Sciatic nerve (tissue), 2 donors: ENCODE measurements at places on chromosomes 5 and 9. TPM values are rescaled to one million over a fixed set of nuclear protein-coding genes. Genes with fewer than 3 reads are reported as not detected.

DNA sequence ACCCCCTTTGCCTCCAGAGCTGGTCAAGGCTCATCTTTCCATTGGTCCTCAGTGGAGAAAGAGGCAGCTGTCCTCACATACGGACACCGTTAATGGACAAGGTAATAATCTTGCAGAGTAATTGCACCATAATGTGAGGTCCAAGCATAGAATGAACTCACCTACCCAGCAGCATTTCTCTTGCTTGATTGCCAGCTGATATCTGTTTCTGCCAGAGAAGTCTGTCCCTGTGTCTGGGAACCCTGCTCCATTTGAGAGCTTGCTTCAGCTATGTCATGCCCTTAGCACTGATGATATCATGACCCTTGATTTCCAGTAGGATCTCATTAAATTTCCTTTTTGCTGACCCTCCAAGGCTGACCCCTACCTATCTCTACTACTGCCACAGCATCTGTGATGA, 154.6 kb downstream of the PIK3R1 start:
- no peak for DNase-seq

DNA sequence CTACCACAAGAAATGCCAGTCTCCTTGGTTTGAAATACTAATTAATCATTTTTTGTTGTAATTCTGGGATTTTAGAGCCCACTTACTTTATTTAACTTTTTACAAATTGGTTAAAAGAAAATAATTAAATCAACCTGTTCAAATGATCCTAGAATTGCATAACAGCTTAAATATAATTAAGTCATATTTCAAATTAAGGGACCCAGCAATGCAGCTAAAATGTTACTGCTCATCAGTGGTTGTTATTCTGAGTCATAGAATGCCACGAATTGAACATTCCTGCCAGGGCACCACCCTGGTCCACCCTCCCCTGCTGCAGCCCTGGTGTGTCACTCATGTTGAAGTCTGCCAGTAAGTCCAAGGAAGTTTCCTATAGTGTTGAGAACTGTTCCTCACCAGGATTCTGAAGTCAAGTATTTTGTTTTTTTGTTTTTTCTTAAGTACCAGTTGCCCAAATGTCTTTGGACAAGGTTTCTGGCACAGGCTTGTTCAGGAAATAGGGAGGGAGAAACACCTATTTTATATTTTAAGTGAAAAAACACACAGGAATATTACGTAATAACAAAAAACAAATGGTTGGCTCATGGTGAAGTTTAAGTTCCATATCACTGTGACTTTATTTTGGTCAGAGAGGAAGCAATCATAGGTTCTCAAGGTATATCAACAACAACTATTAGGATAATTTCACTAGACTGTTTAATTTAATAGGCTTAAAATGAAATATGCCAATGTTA, 4.3 kb upstream of the ITGA1 start:
- no peak for DNase-seq

DNA sequence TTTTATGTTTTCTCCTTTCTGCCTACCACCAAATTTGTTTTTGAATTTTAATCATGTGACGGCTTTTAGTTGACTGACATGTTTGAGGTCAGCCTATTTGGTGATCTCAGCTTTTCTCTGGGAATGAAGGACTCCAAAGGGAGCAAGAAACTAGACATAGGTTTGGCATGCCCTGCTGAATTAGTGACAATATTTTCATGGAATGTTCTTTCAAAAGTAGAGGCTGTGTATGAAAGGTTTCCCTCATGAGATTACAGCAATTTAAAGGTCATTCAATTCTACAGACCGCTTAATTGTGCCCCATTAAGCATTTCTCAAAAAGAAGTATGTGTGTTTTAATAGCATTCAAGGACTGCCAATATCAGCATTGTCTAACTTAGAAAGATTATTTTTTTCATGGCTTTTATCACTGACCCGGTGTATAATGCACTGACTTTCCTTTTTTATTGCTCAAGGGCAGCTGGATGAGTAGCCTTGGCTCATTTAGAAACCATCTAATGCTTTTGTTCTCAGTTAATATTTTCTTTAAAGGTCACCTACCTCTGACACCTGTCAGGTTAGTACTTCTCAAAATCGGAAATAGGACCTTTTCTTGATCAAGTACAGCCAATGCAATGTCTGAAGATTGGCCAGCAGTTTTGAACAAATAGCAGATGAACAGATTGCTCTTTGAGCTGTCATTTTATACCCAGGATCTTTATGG, 8.1 kb upstream of the MLLT3 start:
- no peak for DNase-seq

DNA sequence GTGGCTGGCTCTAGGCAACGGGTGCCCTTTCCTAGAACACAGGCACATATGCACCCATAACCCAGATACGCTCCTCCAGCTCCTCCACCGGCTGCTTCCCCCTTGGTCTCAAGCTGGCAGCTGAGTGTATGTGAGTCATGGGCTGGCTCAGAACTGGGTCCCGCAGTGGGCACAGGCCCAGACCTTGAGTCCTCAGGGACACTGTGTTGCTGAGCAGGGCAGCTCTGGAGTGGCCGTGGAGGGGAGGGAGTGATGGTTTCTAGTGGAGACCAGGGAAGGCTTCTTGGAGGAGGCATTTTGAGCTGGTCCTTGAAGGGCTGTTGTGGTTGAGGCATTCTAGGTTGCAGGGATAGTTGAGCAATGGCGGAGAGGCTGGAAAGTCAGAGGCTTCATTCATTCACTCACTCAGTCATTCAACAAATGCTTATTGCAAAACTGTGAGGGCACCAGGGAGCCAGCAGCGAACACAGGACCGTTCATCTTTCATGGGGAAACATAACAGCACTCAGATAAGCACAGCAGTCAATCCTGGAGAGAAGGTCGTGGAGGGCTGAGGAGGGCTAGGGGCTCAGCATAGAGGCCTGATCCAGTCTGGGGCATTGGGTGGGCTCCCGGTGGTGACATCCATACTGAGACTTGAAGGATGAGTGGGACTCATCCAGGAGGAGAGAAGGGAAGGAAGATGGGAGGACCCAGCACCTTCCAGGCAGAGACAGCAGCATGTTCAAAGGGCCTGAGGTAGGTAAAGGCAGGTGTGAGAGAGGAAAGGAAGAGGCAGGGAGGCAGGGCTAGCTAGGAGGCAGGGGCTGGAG, 2.4 kb downstream of the BBLN start:
- DNase-seq, result no peak

GRCh38 chr9:76115982-76116646, 225.6 kb downstream of the PCSK5 start:
- DNase-seq, result no peak

DNA sequence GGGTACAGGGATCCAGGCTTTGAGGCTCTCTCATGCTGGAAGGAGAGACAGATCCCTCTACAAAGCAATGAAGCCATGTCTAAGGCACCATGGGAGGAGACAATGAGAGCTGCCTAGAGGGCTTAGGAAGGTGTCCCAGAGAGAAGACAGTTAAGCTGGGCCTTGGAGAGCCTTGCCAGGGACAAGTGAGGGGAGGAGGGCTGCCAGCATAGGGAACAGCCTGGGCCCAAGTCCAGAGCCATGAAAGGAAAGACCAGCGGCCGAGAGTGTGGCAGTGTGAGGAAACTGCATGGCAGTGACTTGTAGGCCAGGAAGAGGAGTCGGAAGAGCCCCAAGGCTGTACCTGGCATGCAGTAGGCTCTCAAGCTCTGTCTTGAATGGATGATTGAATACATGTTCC, 88.5 kb downstream of the PSD2 start:
- DNase-seq, result no peak

DNA sequence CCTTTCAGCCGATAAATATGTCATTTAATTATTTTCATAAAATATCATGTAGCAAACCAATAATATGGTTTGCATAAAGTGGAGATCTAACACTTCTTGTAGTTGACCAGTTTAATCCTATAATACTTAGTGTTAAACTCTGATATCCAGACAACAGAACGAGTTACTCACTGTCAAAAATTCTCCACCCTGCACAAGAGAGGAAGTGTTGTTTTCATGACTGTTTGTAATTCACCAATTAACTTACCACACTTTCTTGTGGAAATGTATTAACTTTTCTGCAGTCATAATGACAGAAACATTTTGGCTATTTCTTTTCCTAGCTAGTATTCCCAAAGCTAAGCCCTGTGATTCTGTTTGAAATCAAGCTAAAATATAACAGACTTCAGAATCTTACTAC, 555.3 kb upstream of the FTMT start:
- DNase-seq, result no peak

The GARIN3 gene
- total RNA-seq, result not detected
